ELR (cell line): ENCODE measurements at places on chromosomes 7 and 10.

- peak; percentile 30 for DNase-seq
Observed at GRCh38 chr7:99733448-99733847, 1.5 kb downstream of the CYP3A7 start.

DNA sequence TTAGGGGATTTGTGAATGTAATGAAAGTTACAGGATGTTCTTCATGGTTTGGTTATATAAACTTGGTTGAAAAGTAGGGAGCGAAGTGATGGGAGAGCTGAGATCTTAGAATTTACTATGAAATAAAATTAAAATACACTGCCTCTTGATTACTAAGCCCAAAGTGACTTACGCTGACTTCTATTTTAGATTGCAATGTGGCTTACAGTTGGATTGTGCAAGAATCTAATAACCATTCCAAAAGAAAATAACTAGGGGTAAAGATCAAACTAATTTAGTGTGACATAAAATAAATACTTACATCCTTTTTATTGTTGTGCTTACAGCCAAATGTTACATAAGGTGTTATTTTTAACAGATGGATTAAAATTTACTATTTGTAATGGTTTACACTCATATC, 15.3 kb downstream of the WNT16 start:
- no peak for DNase-seq

DNA sequence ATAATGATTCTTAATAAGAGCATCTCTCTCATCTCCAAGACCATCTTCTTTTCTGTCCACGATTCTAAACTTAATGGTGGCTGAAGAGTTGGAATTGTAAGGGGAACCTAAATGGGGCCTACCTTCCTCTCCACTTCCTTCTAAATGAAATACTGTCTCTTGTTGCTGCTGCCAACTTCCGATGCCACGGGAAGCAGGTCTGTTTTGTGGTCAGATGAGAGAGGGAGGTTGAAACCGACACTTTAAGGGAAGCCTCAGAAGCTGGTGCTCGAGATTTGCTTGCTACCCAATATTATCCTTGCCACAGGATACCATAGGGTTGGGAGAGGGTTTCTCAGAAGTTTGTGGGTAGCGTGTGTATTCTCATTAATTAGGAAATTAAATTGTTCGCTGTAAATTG, 464.1 kb downstream of the SUGCT start:
- no peak for DNase-seq

DNA sequence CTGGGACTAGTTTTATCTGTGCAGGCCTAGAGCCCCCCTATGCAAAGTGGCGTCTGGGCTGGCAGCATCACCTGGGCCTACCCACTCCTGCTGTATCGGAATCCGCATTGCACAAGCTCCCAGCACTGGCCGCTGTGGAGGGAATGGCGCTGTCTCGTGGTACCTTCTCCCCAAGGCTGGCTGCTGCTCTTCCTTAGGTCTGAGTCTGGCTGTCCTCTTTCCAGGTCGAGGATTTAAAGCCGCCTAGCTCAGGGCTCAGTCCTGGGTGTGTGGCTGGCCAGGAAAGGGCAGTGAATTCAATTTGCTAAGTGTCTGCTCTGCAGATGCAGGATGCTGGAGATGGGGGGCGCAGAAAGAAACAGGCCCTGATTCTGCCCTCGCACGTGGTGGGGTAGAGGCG, 44.7 kb downstream of the MGMT start:
- no peak for DNase-seq

- no peak for DNase-seq
Observed at GRCh38 chr10:24278176-24278889, 69.4 kb downstream of the KIAA1217 start.

DNA sequence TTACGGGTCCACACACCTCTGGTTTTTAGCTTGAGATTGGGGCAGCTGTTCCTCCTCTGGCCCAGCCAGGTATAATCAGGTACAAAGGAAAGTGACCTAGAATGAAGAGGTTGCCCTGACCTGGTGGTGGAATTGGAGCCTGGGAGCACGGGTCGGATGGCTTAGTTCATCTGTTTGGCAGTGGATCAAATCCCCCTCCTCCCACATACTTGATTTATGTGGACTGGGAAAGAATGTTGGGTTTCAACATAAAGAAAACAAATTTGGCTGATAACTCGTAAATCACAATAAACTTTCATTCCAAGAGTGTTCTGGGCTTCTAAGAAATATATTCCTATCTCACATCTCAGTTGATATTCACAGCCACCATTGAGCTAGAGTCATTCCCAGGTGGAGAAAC, 186.8 kb downstream of the CUX1 start:
- DNase-seq, result no peak

- DNase-seq, result no peak
Observed at GRCh38 chr10:102211615-102212299, 14.3 kb upstream of the ELOVL3 start.

- no peak for DNase-seq
Observed at GRCh38 chr10:79407811-79408795, 37.3 kb downstream of the ZCCHC24 start.

DNA sequence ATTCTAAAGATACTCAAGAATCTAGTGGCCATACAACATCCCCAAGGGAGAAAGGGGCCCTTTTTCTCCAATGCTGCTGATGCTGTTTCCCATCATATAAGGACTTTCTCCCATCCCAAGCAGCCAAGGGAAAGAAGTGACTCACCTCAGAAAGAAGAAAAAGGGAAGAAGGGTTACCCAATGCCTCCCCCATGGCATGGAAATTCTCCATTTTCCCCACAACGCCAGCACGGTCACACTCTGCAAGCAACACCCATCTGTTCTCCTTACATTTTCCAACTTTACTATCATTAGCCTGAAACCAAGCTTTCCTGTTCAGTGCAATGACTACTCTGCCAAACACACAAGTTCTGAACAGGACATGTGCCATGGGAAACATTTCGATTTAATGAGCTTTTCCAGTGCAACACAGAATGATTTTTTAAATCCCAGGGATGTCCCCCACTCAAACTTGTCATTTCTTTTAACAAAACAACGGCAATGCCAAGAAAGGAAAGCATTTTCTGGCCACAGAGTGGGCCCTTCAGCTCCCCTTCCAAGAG, 67.9 kb downstream of the PTPRN2 start:
- DNase-seq, result no peak

DNA sequence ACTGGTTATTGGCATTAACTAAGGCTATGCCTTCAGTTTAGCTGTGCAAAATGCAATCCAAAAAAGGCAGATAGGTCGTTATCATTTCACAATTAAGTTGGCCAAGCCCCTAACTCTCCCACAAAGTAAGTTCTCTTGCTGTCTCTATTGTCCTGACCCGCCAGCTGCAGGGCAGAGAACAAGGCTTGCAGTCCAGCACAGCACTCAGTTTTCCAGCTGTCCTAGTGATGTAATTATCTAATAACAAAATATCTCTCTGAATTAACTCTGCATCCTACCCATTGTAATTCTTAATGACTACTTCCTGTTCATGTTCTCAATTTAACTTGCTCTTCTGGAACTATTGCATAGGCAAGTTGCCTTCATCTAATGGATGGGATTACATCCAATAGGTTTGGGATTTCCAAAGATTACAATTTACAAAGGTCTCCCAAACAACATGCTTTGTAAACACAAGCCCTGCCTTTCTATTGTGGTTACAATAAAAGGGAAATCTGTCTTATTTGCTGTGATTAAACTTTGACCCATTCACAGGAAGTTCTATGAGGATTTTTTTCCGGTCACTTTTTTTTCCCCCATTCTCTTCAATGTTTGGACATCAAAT, 55.2 kb downstream of the CDK6 start:
- DNase-seq, result no peak

- no peak for DNase-seq
Observed at GRCh38 chr10:59075576-59075975, 100.9 kb upstream of the PHYHIPL start.

GRCh38 chr10:17644485-17644943, 563 bp downstream of the STAM start:
- peak; percentile 55 for DNase-seq

GRCh38 chr7:50069613-50070012, 23.4 kb downstream of the ZPBP start:
- DNase-seq, result no peak
